ENCODE measurements at places on chromosomes 13 and 19.

- no peak for DNase-seq
Observed at GRCh38 chr19:1262623-1263123, 6.5 kb upstream of the CIRBP start.

GRCh38 chr19:31947436-31948115, 397.8 kb upstream of the ZNF507 start:
- no peak for DNase-seq

GRCh38 chr19:38039966-38040365, 133.0 kb downstream of the SIPA1L3 start:
- DNase-seq = no peak

GRCh38 chr19:45467456-45468158, at the start of gene FOSB:
Gene FOSB (plus strand): TSS chr19:45467996. CDS start chr19:45468587, 591 bp downstream.
- DNase-seq = peak; percentile 78

GRCh38 chr13:23510544-23510916, 59.7 kb upstream of the TNFRSF19 start:
- no peak for DNase-seq

DNA sequence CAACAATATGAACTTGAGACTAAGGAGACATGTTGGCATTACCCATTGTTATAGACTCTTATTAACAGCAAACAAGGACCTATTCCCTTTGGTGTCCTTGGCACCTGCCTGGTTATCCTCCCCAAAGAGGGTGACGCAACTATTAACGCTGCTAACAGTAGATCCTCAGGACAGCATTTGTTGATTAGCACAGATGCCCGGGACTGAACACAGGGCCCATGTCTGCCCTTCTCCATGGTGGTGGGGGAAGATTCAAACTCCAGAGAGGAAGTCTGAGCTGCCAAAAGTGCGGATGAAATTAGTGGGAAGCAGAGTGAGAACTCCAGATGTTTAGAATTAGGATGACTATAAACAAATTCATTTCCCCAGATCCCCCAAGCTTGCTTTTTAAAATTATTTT, 101.2 kb upstream of the RAP2A start:
- no peak for DNase-seq

DNA sequence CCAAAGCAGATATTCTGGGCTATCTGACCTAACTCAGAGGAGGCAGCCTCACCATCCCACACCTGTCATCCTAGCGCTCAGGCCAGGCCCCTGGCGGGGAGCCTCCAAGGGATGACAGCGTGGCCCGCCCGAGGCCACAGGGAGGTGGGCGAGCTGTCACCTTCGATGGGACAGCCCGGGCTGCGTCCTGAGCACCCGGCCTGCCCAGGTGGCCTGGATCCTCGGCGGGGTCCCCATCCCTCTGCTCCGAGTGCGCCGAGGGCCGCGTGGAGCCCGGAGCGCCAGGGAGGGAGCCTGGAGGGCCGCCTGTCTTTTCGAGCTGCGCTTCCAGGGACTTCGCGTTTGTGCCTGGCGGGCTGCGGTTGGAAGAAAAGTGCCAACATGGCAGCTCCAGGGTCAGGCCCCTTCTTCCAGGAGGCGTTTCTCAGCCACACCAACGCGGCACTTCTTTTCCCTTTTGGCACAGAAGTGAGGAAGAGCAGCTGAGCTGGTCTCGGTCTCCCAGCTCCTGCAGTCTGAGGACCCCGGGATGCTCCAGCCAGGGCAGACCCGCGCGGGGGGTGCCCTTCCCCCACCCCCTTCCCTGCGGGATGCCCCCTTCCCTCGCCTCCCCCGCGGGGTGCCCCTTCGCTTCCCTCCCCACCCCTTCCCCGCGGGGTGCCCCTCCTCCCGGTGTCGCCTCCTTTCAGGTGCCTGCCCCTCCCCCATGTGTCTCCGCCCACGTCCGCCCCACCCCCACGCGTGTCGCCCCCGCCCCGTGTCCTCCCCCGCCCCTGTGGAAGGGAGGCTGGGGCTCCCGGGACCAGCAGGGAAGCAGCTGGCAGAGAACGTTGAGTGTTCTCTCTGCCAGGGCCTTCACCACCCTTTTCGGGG, 42.3 kb downstream of the GJA3 start:
- DNase-seq = no peak

DNA sequence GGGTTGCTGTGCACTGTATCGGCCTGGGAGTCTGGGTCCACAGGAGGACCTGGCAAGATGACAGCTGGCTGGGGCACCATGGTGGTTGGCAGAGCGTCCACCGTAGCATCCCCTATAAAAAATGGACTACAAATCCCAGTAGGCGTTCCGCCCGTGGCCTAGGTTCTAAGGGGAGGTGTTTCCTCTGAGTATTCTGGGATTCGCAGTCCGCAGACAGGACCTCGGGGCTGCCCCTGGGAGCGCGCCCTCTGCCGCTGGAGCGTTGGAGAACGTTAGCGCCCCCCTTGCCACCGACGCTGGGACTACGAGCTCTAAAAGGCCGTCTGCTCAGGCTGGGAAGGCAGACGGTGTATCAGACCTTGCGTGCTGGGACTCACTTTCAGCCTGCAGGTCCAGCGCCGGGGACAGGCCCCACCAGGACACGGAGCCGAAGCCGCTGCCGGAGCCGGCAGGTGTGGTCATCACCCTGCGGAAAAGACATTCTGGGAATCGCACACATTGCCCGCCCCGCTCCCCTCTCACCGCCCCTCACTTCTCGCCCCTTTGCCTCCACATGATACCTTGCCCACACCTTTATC, 372 bp downstream of the DNAAF3 start:
- DNase-seq = no peak

DNA sequence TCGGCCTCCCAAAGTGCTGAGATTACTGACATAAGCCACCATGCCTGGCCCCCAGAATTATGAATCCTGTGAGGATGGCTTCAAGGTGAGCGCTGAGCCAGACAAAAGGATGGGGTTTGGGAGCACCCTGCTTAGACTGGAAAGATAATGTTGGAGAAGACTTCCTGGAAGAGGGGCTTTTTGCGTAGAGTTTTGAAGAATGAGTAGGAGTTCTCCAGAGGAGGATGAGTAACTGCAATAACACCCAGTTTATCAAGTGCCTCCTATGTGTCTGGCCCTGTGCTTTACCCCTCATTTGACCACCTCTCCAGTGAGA, 641 bp upstream of the GDF15 start:
- DNase-seq = no peak

DNA sequence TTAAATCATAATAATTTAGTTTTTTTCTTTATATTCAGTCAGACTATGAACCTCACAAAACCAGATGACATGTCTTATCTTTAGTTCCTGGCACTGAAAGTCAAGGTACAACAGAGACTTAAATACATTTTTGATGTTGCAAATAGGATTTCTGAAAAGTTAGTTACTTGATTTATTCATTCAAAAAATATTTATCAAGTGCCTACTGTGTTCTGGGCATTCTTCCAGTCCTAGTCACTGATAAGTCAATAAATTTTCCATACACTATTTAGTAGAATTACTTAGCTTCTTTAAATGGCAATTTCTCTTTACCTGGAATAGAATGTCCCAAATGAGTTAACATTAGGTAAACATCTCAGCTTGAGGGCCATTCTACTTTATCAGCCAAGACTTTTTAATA, 938.3 kb upstream of the PCDH9 start:
- no peak for DNase-seq

- no peak for DNase-seq
Observed at GRCh38 chr19:46065486-46066071, 24.8 kb upstream of the IGFL4 start.
